Mesothelial cell of epicardium (in vitro differentiated cells): ENCODE measurements at places on chromosomes 7 and 10. TPM values are rescaled to one million over a fixed set of nuclear protein-coding genes. Genes with fewer than 3 reads are reported as not detected.
A peak's percentile ranks its signal among the peaks of the same experiment; 100 is the strongest.

The FGFR2 gene
- 78.0 to 88.3 TPM (median 83.2 TPM) in 3 replicates for total RNA-seq

The TRRAP gene
- total RNA-seq, result 71.0 to 82.9 TPM (median 71.6 TPM) in 3 replicates

The AKR1E2 gene
- 7.9 to 9.3 TPM (median 8.4 TPM) in 3 replicates for total RNA-seq

The PIK3CG gene
- 0.07 to 0.11 TPM (median 0.09 TPM) in 3 replicates for total RNA-seq

The CALML5 gene
- total RNA-seq, result 0.42 TPM in 1 of 3 replicates, not detected in the others

GRCh38 chr7:17598846-17599245, 300.4 kb downstream of the AHR start:
- no peak overlapping the region for H3K27ac ChIP-seq
- no peak overlapping the region for H3K4me3 ChIP-seq
- H3K36me3 ChIP-seq, result peaks cover 4% of the 10 kb centered on the region
- H3K4me1 ChIP-seq, result peaks cover 3% of the 10 kb centered on the region
- DNase-seq, result no peak

DNA sequence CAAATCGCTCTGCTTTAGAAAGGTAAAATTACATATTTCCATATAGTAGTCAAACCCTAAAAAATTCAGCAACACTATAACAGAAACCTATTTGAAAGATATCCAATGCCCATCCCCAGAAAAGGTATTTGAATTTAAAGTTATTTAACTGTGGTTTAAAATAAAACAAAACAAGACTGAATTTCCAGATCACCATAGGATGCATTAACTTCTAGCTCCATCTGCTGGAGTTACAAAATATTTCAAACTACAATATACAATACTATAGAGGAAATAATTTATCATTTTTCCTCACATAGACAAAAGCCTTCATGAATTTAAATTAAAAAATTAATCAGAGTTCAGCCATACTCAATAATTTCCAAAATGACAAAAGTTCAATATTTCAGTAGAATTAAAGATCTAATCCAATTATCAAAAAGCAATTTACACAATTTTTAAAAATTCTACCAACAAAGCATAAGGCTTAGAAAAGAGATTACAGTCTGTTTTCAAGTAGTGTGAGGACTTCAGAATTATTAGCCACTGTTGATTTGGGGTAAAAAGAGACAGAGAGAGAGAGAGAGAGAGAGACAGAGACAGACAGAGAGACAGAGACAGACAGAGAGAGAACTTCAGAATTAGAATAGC, 75.9 kb downstream of the LMBR1 start:
- peaks cover 12% of the 10 kb centered on the region for H3K36me3 ChIP-seq
- DNase-seq, result no peak
- H3K4me3 ChIP-seq, result no peak overlapping the region

GRCh38 chr7:6641305-6642035, 4.4 kb downstream of the ZNF316 start:
- peaks cover 18% of the 10 kb centered on the region for H3K4me1 ChIP-seq
- no peak overlapping the region for H3K27ac ChIP-seq
- H3K27me3 ChIP-seq, result no peaks in the 10 kb centered on the region
- no peak overlapping the region for H3K4me3 ChIP-seq
- DNase-seq, result no peak
- H3K36me3 ChIP-seq, result peaks cover 19% of the 10 kb centered on the region

DNA sequence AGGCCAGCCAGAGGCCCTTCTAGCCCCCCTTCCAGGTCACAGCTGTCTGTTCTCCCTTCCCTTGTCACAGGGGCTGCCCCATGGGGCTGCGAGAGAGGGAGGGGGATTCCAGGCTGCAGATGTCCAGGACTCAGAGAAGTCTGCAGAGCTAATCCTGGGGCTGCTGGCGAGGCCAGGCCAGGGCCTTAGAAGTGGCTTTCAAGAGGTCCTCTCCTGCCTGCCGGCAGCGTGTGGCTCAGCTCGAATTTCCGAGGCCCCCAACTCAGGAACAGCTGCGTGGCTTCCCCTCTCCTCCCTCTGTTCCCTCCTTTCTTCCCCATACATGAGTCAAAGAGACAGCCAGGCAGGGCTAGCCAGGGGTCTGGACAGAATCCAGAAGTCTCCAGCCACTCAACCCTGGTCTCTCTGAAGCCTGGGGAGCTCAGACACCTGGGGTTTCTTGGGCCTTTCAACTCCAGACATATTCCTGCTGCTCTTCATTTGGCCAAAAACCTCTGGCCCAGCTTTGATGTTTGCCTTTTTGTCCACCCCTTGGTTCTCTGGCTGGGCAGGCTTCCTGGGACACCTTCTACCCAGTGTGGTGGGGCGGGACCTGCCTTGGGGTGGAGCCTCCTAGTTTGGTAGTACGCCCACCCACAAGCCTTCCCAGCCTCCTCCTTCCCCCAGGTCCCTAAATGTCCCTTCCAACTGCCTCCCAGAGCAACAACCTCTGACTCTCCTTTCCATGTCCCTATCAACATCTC, 21.8 kb upstream of the EIF5AL1 start:
- peaks cover 11% of the 10 kb centered on the region for H3K27me3 ChIP-seq
- no peak overlapping the region for H3K4me3 ChIP-seq
- H3K27ac ChIP-seq, result peak overlapping the region; percentile 22
- no peak for DNase-seq
- peaks cover 24% of the 10 kb centered on the region for H3K4me1 ChIP-seq

GRCh38 chr10:103896225-103896624, 21.8 kb downstream of the STN1 start:
- H3K27me3 ChIP-seq, result no peaks in the 10 kb centered on the region
- H3K4me3 ChIP-seq, result no peak overlapping the region
- no peak overlapping the region for H3K27ac ChIP-seq
- no peak for DNase-seq
- H3K36me3 ChIP-seq, result peaks cover 16% of the 10 kb centered on the region
